Aorta (tissue), 5 donors: ENCODE measurements at places on chromosomes 3 and 15. TPM values are rescaled to one million over a fixed set of nuclear protein-coding genes. Genes with fewer than 3 reads are reported as not detected.
A peak's percentile ranks its signal among the peaks of the same experiment; 100 is the strongest.

DNA sequence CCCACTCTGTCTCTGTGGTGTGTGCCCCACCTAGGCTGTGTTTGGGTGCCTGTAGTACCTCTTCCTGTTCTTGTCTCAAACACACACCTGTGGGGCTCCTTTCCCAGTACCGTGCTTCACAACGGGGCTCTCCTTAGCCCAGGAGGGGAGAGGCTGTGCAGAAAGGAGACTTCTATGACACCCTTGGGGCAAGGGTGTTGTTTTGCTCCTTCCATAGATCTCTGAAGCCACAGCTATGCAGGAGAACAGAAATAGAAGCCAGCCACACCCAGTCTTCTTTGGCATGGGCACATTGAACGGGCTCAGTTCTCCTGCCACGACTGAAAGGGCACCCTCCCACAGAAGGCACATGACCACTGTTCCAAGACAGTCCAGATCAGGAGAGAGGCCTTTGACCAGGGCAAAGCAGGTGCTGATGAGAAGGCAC, 74.3 kb downstream of the LIPC start:
- no peak for DNase-seq

- DNase-seq: no peak
These were observed 61.0 kb downstream of the ISG20 start for GRCh38 chr15:88699861-88700260.

GRCh38 chr15:40567111-40567510, 2.0 kb upstream of the RPUSD2 start:
- no peak for DNase-seq

DNA sequence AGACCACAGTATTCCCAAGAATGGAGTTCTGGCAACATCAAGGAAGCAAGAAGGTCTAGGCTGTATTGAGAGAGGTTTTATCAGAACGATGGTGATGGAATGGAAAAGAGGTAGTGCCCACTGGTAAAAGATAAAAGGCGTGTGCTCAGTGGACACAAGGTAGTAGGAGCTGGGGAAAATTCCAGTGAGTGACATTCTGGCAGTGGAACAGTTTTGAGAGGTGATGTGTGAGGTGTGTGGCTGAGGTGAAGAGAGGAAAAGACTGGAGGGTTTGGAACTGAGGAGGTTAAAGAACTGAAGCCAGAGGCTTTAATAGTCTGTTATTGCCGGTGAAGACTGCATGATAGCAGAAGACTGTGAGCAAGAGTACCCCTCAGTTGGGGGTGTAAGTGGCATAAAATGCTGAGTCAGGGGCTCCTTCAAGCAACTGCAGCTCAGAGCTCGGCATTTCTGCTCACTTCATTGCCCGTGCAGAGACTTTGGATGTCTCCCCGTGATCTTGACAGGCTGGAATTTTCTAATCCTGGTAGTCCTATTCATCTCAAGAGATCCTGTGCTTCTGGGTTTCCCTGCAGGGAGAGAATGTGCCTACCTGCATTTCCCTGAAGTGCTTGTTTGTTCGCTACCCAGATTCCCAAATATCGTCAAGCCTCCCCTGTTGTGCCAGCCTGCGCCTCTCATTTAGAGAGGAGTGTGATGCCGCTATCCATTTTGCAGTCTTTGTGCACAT, 191.0 kb downstream of the SATB1 start:
- DNase-seq: no peak

- no peak for DNase-seq
These were observed 23.4 kb downstream of the PXK start for GRCh38 chr3:58356054-58356453.

GRCh38 chr3:78614486-78614885, 1153.3 kb downstream of the ROBO1 start:
- no peak for DNase-seq

DNA sequence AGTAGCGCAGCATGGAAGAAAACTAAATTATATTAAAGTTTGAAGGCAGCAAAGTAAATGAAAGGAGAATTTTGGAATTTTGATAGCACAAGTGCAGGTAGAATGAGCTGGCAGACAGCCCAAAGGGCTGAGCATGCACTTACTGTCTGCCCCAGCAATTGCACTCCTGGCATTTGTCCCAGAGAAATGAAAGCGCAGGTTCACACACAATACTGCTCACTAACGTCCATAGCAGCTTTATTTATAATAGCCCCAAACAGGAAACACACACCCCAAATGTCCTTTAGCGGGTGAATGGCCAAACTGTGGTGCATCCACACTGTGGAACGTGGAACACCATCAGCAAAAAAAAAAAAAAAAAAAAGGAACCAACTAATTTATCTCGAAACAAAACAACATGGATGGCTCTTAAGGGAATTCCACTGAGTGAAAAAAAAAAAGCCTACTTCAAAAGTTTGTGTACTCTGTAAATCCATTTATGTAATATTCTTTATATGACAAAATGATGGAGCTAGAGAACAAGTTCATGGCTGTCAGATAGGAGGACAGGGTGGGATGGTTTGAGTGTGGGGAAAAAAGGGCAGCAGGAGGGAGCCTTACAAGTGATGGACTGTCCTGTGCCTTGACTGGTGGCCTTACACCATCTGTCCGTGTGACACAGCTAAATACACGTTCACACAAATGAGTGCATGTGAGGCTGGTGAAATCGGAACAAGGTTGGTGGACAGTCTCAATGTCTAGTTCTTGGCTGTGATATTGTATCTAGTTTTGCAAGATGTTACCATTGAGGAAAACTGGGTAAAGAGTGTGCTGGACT, 6.0 kb upstream of the TM2D3 start:
- DNase-seq: no peak

- no peak for DNase-seq
These were observed 43.4 kb downstream of the ARMC8 start for GRCh38 chr3:138230525-138230924.

GRCh38 chr3:27907929-27908328, 185.8 kb upstream of the EOMES start:
- DNase-seq: no peak

DNA sequence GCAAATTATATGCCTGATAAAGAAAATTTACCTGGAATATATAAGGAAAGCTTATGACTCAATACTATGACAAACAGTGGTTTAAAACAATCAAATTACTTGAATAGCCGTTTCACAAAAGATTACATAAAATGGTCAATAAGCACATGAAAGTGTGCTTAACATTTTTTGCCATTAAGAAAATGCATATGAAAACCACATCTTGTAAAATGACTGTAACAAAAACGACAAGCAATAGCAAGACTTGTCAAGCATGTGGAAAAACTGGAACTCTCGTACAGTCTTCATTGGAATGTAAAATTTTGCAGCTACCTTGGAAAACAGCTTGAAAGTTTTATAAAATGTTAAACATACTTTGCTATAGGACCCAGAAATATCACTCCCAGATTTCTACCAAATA, 1110.3 kb downstream of the NAALADL2 start:
- DNase-seq: no peak

- no peak for DNase-seq
These were observed 3.5 kb upstream of the MNS1 start for GRCh38 chr15:56468401-56468800.

GRCh38 chr15:32718821-32719716, 1.3 kb downstream of the GREM1 start:
- peak; percentile 78 for DNase-seq

DNA sequence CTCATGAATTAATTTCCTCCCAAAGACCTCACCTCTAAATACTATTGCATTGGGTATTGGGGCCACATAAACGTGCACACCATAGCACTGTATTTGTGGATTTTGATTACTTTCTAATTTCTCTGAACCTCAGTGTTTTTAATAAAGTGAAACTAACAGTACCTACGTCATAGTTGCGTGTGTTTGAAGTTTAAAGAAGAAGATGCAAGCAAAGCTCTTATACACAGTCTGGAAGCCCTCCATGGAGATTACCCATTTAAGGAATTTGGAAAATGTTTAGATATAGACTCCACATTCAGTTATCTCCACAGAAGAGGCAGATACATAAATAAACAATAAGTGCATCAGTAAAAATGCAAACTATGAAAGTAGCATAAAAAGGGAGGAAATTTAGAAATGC, 581.1 kb upstream of the GBE1 start:
- no peak for DNase-seq

GRCh38 chr3:60206206-60206605, 1045.0 kb downstream of the FHIT start:
- DNase-seq: no peak

GRCh38 chr3:75237053-75237452, 427.1 kb upstream of the FRG2C start:
- no peak for DNase-seq

GRCh38 chr3:10169000-10169496, 4.3 kb downstream of the IRAK2 start:
- DNase-seq: no peak

DNA sequence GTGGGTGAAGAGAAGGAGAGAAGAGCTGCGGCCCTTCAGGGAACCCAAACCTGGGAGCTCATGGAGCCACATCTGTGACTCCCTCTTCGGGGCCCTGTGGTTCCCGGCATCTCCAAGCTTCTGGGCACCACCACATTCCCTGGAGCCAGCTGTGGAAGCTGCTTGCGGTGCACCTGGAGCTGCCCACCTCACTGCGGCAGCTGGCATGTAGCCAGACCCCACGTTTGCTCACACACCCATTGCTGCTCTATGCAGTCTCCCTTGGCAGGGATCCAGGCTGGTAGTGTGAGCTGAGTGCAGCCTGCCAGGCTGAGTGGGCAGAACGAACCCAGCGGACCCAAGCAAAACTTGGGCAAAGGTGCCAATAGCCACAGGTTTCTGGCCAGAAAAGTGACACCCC, 16.8 kb upstream of the PLA2G4E start:
- no peak for DNase-seq

- peak; percentile 89 for DNase-seq
These were observed 4.3 kb downstream of the RBP1 start for GRCh38 chr3:139534992-139535879.

GRCh38 chr3:139332092-139332491, 11.7 kb upstream of the MRPS22 start:
- no peak for DNase-seq

DNA sequence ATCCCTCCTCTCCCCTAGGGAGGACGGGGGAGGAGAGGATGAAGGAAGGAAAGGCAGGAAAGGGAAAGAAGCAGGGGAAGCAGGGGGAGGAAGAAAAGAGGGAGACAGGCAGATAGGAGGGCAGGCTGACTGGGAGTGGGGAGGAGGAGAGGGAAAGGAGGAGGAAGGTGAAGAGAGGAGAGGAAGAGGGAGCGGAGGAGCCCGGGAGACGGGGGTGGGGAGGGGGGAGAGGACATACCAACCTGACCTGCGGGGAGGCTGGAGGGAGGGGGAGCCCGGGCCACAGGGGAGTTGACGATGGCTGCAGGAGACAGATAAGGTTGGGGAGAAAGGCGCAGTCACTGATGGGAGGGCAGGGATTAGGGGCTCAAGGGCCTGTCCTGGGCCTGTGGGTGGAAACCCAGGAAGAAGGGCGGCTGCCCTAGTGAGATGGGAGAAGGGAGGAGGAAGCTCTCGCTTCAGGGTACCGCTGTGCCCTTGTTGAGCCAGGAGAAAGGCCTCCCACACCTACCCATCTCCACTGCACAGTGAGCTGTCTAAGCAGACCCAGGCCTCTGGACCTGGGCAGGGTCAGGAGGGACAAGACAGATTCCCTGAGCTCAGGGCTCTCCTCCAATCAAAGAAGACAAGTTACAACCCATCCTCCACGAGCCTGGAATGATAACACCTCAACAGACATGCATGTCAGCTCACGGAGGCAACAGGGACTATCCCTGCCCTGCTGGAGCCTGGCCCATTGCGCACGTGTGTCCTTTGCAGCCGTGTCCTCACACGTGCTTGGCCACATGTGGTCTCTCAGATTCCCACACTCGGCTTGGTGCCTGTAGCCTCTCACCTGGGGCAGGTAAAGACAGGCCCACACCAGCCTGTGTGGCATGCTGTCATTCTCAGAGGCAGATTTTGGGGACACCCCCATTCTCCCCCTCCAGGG, 27.9 kb downstream of the C3orf18 start:
- DNase-seq: no peak

GRCh38 chr15:91413142-91413541, 313.1 kb downstream of the SV2B start:
- no peak for DNase-seq

DNA sequence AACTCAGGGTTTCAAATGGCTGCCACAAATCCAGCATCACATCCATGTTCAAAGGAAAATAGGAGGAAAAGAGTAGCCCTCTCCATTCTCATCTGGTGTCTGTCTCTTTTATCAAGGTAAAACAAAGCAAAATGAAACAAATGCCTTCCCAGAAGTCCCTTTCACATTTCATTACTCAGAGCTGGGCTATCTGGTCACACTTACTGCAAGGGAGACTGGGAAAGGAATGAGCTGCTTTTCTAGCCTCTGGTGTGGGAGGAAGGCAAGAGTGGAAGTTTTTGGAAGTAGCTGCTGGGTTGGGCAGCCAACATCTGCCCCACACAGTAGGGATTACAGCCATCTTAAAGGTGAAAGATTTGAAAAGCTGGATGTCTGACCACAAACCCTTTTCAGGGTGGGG, 51.8 kb downstream of the KLF15 start:
- DNase-seq: no peak

- DNase-seq: no peak
These were observed 13.6 kb upstream of the CNBP start for GRCh38 chr3:129197321-129197720.

DNA sequence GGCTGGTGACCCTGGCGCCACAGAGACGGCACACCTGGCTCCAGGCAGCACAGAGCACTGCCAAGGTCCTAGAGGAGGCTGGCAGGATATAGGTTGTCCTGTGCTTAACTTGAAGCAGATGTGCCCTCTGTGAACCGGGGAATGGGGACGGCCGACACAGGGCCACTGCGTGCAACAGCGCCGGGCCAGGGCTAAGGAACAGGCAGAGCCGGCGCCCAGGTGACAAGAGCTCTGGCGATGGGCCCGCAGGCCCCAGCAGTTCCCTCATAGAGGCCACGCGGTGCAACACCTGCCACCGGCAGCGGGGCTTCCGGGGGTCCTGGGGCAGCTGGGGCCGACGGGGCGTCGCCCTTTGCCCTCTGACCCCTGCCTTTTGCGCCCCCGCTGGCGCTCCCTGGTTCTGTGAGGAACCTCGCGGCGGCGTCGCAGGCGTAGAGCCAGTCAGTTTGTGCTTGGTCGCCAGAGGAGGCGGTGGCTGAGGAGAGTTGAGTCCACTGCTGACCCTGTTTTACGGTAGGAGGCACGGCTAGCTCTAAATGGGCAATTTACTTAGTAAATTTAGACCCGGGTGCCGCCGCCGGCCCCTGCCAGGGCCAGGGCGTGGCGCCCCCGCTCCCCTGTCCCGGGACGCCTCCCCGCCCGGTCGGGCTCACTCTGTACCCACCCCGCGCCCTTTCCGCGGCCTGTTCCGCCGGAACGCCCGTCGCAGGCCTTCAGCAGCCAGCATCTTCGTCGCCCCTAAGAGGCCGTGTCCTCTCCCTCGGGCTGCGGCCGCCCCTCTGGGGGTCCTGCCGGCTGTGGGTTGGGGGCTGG, at the start of gene NPAP1:
NPAP1 (plus strand) TSS at position 444 of the 813 bp plus-strand sequence; CDS start at position 537, 93 bp downstream.
- no peak for DNase-seq

GRCh38 chr15:41989573-41990242, 17.4 kb upstream of the EHD4 start:
- peak; percentile 95 for DNase-seq

Gene HYAL3
- total RNA-seq: 2.9 TPM

Gene CHL1
- 7.0 TPM for total RNA-seq

Gene CCDC39
- total RNA-seq: not detected

Gene MASP1
- 6.0 TPM for total RNA-seq

Gene MUSTN1
- 56.8 TPM for total RNA-seq

Gene ITPR1
- total RNA-seq: 227 TPM

Gene CCR1
- total RNA-seq: 21.5 TPM

Gene TMEM40
- not detected for total RNA-seq

Gene FANCD2OS
- total RNA-seq: not detected
